NCI-H524 treated with DMSO at 0.1 percent for 48 hours (cell line): ENCODE measurements at places on chromosomes 12 and 14.

DNA sequence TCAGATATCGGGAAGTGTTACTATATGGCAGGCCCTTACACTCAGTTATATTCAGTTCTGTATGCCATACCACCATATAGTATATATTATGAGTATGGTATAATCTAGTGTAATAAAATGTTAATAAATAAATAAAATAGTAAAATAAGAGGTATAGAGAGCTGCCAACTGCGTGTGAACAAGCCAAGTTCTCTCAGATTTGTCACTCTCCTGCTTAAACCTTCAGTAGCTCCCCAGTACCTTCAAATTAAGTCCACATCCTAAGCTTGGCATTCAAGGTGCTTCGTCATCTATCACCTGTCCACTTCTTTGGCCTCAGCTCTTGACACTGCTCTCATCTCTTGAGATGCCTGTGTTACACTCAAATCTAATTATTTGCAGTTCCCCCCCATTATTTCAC is 12.8 kb upstream of the CREBL2 start:
- DNase-seq = no peak

- no peak for DNase-seq
Measured at GRCh38 chr12:24075650-24076049, 126.2 kb upstream of the SOX5 start.

DNA sequence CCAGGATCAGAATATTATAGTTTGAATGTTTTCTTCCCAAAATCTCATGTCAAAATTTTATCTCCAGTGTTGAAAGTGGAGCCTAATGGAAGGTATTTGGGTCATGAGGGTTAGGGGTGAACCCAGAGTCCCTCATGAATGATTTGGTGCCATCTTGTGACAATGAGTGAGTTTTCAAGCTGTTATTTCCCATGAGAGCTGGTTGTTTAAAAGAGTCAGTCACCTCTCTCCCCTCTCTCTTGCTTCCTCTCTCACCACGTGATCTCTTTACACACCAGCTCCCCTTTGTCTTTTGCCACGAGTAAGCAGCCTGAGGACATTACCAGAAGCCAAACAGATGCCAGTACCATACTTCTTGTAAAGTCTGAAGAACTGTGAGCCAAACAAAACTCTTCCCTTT is 561.6 kb downstream of the RERGL start:
- DNase-seq = no peak

GRCh38 chr12:8581098-8581784 is 31.4 kb downstream of the AICDA start:
- no peak for DNase-seq

DNA sequence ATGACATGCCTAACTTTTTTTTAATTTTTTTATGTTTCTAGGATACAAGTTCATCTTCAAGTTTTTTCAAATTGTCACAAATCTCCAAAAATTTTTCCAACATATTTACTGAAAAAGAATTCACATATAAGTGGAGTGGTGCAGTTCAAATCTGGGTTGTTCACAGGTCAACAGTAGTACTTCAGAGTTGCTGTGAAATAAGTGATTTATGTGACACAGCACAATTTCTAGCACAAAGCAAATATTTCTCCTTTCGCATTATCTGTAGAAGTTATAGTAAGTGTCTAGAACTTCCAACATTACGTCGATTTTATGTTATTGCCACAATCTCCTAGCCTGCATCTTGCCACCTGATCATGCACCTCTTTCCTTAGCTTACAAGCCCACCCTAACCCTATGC is 9.7 kb upstream of the KRT2 start:
- DNase-seq = no peak

DNA sequence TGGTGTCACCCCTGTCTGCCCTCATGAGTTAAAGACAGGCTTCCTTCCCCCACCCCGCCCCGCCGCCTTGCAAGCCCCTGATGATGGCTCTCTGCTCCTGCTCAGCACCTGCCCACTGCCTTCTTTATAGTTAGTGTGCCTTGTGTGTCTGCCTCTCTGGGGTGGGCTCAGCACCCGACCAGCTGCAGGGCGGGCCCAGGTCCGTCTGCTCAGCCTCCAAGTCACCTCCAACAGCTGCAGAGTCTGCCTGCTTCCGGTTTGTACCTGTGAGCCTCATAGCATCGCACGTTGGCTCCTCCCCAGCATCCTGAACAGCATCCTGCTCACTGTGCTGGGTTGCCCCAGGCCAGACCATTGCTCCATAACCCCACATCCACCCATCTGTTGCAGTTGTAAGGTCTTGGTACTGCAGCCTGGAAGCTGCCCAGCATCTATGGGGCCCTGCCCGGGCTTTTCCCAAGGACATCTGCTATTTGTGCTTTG is 3.5 kb downstream of the TGFB3 start:
- peak; percentile 22 for DNase-seq
